ENCODE measurements at places on chromosomes 11 and 22.
A peak's percentile ranks its signal among the peaks of the same experiment; 100 is the strongest.

GRCh38 chr11:33689085-33689484 is 11.5 kb downstream of the C11orf91 start:
- DNase-seq, result no peak

DNA sequence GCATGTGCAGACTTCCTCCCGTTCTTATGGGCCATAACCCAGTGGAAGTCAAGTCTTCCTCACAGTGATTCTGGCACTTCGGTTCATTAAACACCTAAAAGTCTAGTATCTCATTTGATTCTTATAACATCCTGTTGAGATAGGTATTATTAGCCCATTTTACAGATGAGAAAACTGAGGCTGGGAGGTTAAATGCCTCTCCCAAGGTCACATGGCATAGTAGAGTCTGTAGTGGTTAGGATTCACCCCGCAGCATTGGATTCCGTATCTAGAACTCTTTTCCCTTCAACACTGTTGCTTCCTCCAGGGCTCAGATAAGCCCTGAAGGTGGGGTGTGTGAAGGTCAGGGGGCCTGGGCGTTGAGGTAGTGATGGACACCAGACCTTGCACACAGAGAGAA is 3.4 kb downstream of the GPHA2 start:
- DNase-seq, result no peak

GRCh38 chr11:125441648-125442410 is 54.2 kb downstream of the FEZ1 start:
- DNase-seq, result no peak

- no peak for DNase-seq
Measured at GRCh38 chr11:33323421-33323820, 66.2 kb downstream of the HIPK3 start.

GRCh38 chr11:75536786-75537641 is 11.3 kb upstream of the GDPD5 start:
- no peak for DNase-seq

DNA sequence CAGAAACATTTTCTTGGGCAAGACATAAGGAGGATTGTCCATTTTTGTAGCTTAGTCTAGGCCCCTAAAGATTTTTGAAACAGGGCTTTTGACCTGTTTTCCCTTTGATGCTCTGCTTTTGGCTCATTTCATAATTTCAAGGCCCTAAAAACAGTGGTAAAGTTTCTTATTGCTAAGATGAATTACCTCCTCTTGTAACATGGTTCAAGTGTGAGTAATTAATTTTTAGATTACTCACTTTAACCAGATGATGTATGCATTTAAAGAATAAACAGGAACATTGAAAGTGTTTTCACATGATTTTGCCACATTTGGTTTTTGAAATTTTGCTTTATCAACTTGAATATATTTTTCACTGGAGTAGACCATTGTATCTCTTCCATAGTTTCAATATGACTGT is 1.2 kb downstream of the RAG2 start:
- no peak for DNase-seq

DNA sequence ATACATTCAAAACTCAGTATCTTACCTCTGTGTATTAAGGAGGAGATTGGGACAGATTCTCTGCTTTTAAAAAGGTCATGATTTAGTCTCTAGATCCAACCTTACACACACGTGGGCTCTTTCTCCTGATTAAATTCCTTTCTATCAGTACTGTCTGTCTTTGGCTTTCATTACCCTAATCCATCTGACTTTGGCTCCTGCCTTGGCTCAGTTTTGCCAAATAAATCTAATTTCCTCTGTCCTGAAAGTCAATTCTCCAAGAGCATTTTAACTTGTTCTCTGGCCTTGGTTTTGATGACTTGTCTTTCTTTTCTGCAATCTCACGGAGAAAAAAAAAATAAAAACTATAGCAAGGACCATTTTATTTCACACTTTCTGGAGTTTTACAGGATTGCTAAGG is 176.6 kb upstream of the PDGFD start:
- DNase-seq, result no peak

- no peak for DNase-seq
Measured at GRCh38 chr11:95593111-95593510, 196.5 kb downstream of the FAM76B start.

GRCh38 chr11:129346916-129347315 is 28.7 kb upstream of the BARX2 start:
- no peak for DNase-seq

DNA sequence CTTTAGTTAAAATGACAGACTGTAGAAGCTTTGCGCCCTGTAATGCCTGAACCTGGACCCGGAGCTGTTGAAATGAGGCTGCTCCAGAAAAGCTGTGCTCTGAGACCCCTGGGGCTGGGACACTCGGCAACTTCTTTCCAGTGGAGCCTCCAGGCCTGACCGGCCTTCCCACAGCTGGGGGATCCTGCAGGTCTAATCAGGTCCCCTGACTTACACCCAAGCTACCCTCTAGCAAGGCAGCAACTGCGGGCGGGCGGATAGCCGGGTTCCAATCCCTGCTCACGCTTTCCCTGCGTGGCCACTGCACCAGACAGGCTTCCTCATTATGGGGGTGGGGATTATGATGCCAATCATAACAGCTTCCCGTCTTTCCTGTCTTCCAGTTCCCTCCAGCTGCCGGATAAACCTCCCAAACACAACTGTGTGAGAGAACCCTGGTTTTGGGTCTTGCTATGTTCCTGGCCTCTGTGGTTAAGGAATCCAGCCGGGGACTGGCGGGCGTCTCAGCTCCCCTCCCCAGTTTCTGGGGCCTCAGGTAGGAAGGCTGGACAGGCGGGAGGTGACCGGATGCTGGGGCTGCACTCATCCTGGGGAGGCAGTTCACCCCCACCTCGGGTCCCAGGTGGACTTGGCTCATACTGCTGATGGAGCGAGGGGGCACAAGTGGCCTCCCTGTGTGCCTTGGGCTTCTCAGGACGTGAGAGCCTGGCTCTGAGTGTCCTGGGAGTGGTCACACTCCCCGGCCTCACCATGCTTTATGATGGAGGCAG is 38.6 kb downstream of the PARVG start:
- no peak for DNase-seq

DNA sequence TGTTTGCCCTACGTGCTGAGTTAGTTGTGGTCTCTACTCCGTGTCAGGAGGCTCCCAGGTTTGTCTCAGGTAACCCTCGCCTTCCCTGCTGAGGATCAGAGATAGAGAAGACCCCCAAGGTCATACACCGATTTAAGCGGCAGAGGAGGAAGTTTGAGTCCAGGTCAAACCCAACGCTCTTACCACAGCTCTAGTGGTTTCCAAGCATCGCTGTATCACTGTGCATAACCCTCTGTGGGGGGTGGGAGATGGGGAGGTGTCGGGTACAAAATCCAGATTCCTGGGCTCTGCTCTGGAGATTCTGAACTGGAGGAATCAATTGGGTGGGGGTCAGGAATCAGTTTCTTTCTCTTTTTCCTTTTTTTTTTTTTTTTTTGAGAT is 627 bp downstream of the DNAJC4 start:
- DNase-seq, result no peak

GRCh38 chr22:23181721-23182308 is 1.5 kb downstream of the BCR start:
- DNase-seq, result no peak

DNA sequence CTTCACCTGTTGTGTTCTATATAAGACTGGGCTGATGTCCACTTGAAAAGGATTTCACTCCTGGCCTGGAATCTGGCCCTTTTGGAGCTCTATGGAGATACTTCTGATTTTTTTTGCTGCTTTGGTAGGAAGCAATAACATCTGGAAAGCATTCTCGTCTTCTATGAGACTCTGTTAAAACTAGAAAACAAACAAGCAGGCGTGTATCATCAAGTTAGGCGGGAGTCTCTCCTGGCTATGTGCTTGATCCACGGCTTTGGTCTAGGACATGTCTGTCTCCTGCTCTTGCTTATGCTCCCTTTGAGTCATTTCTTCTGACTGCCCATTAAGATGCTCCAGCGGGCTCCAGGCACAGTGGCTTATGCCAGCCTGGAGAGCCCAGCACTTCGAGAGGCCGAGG is 121.4 kb upstream of the TTC12 start:
- DNase-seq, result no peak

DNA sequence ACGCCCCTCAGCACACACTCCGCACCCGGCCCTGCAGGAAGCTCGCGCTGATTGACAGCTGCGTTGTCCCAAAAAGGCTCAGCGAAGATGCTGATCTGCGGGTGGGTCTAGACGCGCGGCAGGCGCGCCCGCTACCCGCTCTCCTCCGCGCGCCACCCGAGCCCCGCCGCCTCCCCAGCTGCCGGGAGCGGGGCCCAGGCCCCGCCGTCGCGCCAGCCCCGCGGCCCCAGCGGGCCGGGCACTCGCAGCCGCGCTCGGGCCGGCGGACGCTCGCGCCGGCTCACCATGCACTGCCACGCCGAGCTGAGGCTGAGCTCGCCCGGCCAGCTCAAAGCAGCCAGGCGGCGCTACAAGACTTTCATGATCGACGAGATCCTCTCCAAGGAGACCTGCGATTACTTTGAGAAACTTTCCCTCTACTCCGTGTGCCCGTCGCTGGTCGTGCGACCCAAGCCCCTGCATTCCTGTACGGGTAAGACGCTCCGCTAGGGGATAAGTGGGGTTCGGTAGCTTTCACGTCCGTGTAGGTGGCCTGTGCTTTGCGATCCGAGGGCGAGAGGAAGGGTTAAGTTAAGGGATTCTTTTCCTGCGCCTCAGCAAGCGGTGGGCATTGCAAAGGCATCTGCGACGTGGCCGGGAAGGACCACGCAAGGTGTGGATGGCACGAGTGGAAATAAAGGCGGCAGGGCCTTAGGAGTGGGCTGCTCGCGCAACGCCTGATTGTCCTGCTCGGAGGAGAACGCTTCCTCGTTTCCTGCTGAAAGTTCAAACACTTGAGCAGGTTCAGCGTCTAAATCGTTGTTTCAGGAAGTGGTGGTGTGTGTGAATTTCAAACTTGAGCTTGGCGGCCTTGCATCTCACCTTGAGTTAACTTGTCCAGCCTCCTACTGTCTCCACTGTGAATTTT is at the start of gene BARX2:
Gene BARX2 (plus strand): TSS at position 98 of the 907 bp plus-strand sequence. CDS start 188 bp downstream, at position 286.
- peak; percentile 80 for DNase-seq

DNA sequence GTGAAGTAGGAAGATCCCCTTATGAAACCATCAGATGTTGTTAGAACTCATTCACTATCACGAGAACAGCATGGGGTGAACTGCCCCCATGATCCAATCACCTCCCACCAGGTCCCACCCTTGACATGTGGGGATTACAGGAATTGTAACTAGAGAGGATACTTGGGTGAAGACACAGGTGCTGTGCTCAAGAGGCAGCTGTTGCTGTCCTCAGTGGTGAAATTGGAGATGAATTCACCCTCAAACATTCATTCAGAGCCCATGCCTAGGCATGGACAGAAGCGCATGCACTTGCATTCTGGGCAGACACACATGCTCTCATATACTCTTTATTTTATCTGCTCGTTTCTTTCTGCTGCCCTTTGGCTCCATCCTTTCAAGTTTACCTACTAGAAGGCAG is 385.0 kb downstream of the INSC start:
- peak; percentile 21 for DNase-seq

DNA sequence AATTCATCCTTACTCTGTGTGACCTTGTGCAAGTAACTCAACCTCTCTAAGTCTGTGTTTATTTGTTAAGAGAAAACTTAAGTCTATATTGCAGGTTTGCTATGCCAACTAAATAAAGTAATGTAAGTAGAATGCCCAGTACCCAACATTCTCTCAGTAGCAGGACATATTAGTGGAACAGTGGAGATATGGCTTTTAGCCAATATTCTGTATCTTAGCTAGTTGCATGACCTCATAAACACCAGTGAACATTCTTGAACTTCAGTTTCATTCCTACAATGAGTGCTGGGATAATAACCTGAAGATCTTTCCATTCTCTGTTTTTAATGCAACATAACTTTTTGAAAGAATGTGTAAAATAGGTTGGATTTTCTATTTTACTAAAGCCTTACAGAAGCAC is 77.0 kb downstream of the RAB38 start:
- no peak for DNase-seq

DNA sequence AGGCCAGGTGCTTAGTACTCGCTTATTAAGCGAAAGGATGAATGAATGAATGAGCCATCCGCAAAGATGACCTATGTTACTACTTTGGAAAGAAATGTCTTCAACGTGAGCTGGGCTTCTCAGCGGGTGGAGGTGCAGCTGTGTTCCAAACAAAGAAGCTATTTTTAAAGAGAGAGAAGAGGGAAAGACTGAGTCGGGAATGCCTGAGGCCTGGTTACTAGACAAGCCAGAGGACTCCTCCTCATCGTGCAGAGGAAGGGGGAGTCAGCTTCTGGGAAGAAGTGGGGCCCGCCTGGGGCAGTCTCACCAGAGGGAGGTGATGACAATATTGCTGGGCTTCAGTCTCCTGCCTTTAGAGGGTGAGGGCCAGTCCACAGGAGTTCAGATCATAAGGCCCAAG is 30.4 kb upstream of the CD5 start:
- no peak for DNase-seq

GRCh38 chr11:34407121-34407813 is 31.5 kb upstream of the CAT start:
- no peak for DNase-seq

- no peak for DNase-seq
Measured at GRCh38 chr11:24642648-24643047, 145.8 kb downstream of the LUZP2 start.

- DNase-seq, result no peak
Measured at GRCh38 chr22:34638128-34638527, 427.8 kb upstream of the ISX start.

GRCh38 chr22:45757068-45757467 is 85.4 kb downstream of the ATXN10 start:
- no peak for DNase-seq

GRCh38 chr11:38990841-38991240 is 2392.8 kb upstream of the RAG2 start:
- DNase-seq, result no peak

DNA sequence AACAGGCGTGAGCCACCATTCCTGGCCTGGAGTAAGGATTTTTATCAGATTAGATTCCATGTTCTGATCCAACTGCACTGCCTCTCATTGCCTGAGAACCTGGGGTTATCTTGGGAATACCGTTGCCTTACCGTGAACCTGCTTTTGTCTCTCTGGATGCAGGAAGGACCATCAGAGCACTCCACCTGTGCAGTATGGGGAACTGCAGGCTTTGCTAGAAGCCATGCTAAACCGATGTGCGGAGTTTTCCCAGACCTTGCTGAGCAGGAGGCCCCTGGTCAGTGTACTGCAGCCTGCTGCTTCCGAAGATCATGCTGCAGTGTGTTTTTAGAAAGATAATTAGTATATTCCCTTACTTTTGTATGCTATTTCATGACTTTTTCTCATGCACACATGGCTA is 43.6 kb downstream of the MEI1 start:
- no peak for DNase-seq

- no peak for DNase-seq
Measured at GRCh38 chr11:32830413-32830738, 649 bp downstream of the PRRG4 start.

- DNase-seq, result peak; percentile 31
Measured at GRCh38 chr11:72239313-72239848, 4.6 kb downstream of the PHOX2A start.

DNA sequence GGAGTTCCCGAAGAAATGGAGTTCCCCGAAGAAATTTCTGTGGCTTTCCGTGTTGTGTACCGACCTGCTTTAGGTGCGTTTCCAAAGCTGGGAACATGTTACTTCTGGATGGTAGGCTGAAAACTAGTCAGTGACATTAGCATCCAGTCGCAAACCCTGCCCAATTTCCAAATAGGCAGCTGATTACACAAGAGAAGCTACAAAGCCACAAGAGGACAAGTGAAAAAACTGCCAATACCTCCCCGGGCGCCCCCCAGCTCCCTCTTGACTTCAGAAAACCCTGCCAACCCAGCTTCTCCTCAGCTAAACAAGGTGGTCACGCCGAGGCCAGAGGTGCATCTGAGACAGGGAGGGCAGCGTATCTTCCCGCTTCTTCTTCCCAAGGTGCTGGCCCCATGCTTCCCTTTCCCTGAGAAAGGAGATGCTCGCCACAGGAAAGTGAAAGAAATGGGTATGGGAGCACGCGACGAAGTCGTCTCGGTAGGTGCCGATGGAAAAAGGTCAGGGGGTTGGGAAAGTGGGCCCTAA is 551 bp downstream of the AGBL2 start:
- no peak for DNase-seq

Data from NCI-H510A (cell line).